CD4-positive, alpha-beta T cell treated with Interleukin-12 subunit alpha and Interleukin-12 subunit beta, for 1 hour (primary cell): ENCODE measurements at places on chromosomes 1 and 21.

DNA sequence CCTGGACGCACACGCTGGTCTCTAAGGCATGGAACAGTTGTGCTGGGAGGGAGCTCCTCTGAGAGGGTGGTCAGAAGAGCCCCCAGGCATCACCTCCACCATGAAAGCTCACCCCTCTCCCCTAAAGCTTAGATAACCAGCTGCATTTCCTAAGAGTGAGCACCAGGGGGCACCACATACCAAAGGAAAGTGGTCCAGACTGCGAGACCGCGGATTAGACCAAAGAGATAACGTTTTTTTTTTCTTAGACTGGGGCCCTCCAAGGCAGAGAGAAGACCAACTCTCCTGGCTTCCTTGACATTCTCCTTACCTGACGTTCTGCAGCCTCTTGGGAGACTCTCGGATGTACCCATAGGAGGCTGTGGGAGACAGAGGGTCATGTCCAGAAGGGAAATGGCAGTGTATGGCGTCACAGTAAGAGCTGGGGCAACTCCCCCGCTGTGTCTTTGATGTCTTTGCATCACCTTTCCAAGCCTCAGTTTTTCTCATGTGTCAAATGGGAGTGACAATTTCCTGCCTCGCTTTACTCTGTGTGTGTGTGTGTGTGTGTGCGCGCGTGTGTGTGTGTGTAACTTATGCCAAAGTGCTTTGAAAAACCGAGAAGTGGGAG, 12.3 kb upstream of the IFNLR1 start:
- peak; percentile 83 for DNase-seq

GRCh38 chr1:41679531-41679930, 195.0 kb upstream of the EDN2 start:
- DNase-seq, result no peak

DNA sequence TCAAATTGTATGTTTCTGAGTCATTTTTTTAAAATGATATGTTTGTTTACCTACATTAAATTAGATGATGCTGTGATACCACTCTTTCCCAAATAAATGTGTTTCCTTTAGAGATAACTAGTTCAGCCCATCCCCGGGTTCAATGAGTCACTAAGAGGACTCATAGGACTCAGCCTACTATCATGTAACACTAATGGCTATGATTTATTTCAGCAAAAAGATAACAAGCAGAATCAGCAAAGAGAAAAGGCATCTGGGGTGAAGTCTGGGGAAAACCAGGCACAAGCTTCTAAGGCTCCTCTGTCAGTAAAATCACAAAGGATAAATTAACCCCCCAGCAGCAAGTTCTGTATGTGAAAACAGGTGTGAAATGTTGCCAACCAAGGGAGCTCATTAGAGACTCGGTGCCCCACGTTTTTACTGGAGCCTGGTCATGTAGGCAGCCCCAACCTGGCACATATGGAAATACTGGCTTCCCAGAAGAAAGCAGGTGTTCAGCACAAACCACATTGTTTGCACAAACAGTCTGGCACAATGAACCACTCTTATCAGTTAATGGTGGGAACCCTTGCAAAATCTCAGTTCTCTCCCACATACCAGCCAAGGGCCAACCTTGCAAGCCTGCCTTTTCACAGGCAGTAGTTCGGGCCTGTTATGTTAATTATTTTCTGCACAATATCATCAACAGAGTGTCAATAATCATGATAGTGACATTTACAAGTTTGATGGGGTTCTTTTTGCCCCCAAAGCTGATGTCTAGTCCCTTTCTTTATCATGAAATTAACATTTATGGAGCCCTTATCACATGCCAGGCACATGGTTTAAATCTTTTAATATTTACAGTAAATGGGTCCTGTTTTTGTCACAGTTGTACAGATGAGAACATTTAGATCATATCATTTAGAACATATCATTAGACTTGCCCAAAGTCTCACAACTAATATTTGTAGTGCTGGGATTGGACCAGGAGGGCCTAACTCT, 23.1 kb upstream of the CNN3 start:
- no peak for DNase-seq

DNA sequence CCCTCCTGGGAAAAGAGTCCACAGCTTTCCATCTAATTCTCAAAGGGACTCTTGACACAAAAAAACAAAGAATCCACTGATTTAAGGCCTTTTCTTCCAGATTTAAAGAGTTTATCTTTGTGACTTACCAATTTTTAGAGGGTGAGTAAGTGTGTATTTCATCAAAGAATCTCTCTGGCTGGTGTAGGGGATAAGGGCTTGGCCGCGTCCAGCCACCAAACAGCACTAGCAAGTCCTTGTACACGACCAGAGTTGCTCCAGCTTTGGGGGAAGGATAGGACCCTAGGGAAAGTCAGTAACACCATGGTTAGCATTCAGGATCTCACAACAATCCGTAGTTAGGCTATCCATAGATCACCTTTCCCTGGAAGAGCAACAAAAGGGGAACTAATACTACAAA, 19.5 kb upstream of the CPLANE2 start:
- DNase-seq, result no peak

GRCh38 chr21:45638707-45639106, 4.8 kb upstream of the PCBP3 start:
- no peak for DNase-seq

- DNase-seq, result peak; percentile 81
These were observed 7.6 kb downstream of the EFHD2 start for GRCh38 chr1:15417059-15417934.

- no peak for DNase-seq
These were observed 64.9 kb downstream of the TAS1R2 start for GRCh38 chr1:18794561-18794960.

DNA sequence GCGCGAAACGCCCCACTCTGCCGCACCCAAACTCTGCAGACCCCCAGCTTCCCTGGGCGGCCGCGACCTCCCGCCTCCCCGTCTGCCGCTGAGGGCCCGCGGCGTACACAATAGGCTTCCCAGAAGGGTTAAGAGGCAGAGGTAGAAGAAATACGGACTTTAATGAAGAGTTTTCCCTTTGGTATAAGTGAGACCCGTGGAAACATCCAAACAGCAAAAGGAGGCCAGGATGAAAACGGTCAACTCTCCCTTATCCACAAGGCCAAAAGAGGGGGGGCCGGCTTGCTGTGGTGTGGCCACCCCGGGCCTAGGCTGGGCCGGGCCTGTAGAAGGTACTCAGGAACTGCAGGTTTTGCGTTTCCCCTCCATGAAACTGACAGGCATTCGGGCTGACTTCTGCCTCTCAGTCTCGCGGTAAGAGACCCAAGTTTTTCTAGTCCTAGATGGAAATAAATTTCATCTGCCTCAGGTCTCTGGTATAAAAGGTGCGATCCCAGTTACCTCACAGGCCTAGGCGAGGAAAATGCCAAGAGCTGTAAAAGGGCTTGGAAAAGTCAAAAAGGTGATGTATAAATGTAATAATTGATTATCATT, 671 bp upstream of the PYGO2 start:
- DNase-seq, result peak; percentile 45

GRCh38 chr1:113978863-113979702, at the start of gene OLFML3:
Gene OLFML3 (plus strand): TSS chr1:113979474. CDS start chr1:113979517, 43 bp downstream.
- peak; percentile 49 for DNase-seq

DNA sequence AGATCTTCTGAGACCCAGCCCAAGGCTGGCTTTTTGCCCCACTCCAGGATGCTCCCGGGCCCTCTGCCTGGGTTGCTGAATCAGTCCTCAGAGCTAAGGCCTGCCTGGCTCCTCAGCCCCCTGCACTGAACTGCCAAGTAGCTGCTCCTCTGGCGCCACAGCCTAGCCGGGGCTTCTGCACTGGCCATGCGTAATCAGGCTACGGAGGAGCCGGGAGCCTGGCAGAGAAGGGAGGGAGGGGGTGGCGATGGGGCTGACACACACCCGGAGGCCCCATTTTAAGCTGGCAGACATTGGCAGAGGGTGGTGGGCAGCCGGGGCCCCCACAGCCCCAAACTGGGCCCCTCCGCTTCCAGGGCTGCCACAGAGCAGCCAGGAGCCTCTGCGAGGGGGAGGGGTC, 38.7 kb downstream of the ALPL start:
- no peak for DNase-seq

DNA sequence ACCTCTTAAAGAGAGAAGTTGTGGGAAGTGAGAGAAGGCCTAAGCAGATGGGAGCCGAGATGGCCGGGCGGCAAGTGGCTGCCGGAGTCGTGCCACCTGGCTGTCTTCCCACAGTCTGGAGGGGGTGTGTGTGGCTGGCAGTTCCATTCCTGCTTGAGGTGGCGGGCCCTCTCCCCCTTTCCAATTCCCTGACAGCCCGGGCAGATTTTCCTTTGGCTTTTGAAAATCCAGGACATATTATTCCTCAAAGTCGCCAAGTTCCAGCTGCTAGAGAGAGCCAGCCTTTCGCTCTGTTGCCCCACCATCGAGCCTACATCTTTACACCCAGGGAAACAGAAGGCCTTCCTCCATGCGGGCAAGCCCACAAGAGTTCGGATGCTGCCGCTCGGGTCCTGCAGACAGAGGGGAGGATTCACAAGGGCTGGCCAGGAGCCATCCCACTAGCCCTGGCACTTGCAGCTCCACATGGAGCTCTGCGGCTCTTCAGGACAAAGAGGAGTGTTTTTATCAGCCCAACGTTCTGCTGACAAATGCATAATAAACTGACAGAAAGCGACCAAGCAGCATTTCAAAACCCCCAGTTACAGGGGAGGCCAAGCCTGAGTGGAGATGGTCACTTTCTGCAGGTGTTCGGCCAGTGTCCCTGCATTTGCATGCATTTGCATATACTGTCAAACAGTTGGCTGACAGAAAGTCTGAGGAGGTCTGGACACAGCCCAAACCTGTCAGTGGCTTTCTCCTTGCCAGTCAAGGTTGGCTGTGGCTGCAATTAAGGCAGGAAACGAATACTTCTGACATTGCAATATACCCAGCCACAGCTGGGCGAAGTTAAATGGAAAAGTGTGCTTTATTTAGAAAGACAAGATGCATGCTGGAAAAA, 45.9 kb downstream of the OLIG1 start:
- no peak for DNase-seq

DNA sequence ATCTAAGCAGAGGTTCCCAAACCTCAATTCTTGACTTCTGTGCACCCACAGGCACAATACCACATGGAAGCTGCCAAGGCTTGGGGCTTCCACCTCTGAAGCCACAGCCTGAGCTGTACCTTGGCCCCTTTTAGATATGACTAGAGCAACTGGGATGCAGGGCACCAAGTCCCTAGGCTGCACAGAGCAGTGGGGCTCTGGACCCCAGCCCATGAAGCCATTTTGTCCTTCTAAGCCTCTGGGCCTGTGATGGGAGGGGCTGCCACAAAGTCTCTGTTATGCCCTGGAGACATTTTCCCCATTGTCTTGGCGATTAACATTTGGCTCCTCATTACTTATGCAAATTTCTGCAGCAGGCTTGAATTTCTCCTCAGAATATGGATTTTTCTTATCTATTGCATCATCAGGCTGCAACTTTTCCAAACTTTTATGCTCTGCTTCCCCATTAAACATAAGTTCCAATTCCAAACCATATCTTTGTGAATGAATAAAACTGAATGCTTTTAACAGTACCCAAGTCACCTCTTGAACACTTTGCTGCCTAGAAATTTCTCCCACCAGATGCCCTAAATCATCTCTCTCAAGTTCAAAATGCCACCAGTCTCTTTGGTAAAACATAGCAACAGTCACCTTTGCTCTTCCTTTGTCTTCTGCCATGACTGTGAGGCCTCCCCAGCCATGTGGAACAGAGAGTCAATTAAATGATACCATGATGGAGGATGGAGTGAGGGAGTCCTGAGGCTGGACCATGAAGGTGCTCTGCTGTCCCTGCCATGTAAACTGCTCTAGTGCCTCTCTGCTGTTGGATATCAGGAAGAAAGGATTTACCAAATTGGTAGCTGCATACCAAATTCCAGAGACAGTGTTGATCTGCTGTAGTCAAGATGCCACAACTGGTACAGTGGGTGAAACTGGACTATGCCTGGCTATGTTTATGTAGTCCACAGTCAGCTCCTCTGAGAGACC, 37.6 kb downstream of the RUNX3 start:
- no peak for DNase-seq

DNA sequence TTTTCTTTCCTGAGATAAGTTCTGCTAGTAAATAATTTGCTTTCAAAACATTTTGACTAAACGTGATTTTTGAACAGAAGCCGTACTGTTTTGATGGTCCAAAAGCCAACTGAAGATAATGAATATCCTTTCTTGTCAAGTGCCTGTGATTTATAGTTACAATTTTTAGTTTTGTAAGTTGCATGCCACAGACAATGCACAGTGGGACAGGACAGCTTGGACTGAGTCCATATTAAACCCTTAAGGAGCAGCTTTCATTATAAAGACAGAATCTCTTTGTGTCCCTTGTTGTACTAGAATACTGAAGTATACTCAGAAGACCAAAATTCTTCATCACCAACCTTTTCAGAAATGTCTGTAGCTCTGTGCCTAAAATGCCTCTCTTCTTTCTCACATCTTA, 92.2 kb downstream of the LTN1 start:
- DNase-seq, result no peak

GRCh38 chr1:98468111-98468717, 193.3 kb upstream of the SNX7 start:
- DNase-seq, result peak; percentile 36

GRCh38 chr1:15020943-15021745, 132.4 kb upstream of the TMEM51 start:
- DNase-seq, result no peak

DNA sequence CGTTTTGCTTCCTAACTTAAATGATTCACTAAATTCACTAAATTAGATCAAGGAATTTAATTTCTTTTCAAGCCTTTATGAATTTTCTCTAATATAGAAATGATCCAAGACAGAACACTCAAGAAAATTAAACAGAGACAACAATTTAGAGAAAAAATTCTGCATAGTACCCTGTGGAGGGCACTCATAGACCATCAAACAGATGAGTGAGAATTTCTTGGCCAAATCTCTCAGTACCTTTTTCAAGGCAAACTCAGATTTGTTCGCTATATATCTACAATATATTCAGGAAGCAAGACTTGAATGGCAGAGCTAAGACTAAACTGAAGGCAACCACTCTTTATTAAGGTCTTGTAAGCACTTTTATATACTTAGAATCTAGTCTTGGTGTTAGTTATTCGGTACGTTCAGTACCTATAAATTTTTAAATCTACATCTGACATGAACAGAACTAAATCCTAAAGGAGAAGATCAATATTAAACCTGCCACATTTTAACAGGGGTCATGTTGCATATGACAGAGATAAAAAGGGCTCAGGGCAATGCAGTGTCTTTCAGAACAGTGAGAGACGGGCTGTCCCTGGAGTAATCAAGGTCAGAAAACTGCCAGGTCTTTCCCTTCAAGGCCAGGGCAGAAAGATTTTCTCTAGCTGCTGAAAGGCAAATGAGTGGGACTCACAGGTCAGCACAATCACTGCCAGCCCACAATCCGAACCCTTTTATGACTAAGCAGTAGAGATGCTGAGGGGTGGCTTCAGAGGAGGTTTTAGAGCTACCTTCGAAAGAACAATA, 118.8 kb upstream of the TMPRSS15 start:
- no peak for DNase-seq

GRCh38 chr1:231335663-231336602, 1.7 kb downstream of the EXOC8 start:
- DNase-seq, result no peak

- DNase-seq, result peak; percentile 19
These were observed 219.8 kb upstream of the DUSP10 start for GRCh38 chr1:221961532-221962292.

GRCh38 chr1:41558761-41559171, 74.3 kb upstream of the EDN2 start:
- DNase-seq, result no peak
